ENCODE measurements at places on chromosomes 6 and 20. TPM values are rescaled to one million over a fixed set of nuclear protein-coding genes. Genes with fewer than 3 reads are reported as not detected.

- DNase-seq = no peak
Measured at GRCh38 chr6:159349915-159350314, 180.7 kb downstream of the FNDC1 start.

SPATS1 gene
- total RNA-seq = not detected

GRCh38 chr6:113888493-113888892 lies 31.3 kb downstream of the MARCKS start:
- DNase-seq = no peak

CYP21A2 gene
- 2.0 TPM for total RNA-seq

DNA sequence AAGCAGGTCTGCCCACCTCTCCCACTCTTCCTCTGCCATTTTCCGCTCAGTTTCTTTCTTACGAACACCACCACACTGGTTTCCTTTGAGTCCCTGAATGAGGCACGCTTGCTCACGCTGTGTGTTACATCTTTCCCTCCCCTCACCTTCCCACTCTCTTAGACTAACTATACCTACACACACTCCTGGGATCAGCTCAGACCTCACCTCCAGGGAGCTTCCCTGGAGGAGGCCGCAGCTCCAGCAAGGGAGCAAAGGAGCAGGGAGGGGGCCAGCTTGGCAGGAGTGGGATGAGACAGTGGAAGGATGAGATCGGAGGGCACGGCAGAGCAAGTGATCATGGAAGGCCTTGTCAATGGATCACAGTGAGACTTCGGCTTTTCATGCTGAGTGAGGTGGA lies 28.3 kb upstream of the B4GALT5 start:
- no peak for DNase-seq

- no peak for DNase-seq
Measured at GRCh38 chr20:6467562-6467961, 299.9 kb upstream of the BMP2 start.

SIGLEC1 gene
- total RNA-seq = 2.4 TPM

SMLR1 gene
- total RNA-seq = not detected

GRCh38 chr20:60837173-60837770 lies 414.8 kb upstream of the CDH4 start:
- DNase-seq = no peak

GRCh38 chr20:635028-635892 lies 17.7 kb downstream of the SRXN1 start:
- DNase-seq = no peak

GRCh38 chr20:48801197-48801596 lies 26.6 kb downstream of the PREX1 start:
- DNase-seq = no peak

LY6G6F gene
- not detected for total RNA-seq

- DNase-seq = no peak
Measured at GRCh38 chr20:25675161-25675560, 21.5 kb downstream of the ZNF337 start.

OTOR gene
- total RNA-seq = not detected

SLC22A3 gene
- 0.54 TPM for total RNA-seq

HLA-DOA gene
- 1.6 TPM for total RNA-seq

FLRT3 gene
- 0.22 TPM for total RNA-seq

GRCh38 chr20:25207149-25207959 lies 11.8 kb downstream of the ENTPD6 start:
- no peak for DNase-seq

DNA sequence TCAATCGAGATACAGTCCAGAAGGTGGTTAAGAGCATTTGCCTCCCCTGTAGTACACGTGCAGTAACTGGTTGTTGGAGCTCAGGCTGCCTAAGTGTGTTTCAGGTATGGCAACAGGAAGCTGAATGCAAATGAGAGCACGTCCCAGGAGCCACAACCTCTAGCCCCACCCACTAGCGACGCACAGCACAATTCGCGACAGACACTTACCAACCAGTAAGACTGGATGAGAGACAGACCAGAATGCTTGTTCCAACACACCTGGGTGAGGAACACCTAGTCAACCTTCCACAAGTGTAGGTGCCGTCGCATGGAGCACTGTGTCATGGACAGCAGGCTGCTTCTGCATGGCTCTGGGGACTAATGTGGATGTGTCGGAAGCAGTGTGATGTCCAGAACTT lies 7.2 kb upstream of the SERPINB1 start:
- no peak for DNase-seq

MRAP2 gene
- total RNA-seq = 0.48 TPM

GRCh38 chr6:43919774-43920173 lies 149.8 kb downstream of the VEGFA start:
- DNase-seq = no peak

CD109 gene
- total RNA-seq = 6.3 TPM

TMEM14C gene
- total RNA-seq = 112 TPM

DNA sequence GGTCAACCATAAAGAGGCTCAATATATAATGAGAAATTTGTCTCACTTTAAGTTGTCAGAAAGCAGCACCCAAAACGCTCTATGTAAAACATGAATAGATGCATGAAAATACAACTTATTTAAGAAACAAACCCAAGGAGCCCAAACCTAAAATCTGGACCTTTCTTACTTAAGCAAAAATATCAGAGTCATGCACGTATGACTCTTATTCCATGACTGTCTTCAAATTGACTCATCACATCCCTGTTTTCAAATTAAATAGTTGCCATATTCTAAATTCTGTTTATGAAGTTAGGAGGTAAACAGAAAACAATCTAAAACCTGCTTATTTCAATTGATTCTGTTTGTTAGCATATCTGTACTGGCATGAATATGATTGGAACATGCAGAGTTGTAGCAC lies 42.1 kb downstream of the ANKRD6 start:
- no peak for DNase-seq

DNA sequence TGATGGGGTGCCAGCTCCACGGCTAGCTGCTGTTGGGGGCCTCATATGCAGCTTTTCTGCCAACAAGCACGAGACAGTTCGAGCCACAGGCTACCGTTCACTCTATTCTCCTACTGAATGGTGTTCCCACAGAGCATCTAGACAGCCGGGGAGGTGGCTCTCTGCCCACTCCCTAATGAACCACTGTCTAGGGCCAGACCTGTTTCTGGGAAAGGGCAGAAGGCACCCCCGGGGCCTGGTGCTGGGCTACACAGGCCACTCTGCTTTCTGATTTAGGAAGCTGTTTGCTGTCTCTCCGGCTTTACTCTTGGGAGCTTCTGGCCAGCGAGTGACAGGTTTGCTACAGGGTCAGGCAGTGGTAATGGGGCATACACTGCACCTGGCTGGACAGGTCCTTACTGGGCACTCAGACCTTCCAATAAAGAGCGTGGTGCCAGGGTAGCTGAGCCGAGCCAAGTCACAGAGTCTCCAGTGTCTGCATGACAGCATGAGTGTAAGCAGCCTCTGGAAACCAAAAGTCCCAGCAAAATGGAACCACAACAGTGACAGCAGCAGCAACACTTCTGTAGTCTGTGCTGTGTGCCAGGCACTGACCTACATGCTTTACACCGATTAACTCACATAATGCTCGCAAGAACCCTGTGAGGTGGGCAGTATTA lies 8.4 kb downstream of the CCDC167 start:
- DNase-seq = peak; percentile 76

DNA sequence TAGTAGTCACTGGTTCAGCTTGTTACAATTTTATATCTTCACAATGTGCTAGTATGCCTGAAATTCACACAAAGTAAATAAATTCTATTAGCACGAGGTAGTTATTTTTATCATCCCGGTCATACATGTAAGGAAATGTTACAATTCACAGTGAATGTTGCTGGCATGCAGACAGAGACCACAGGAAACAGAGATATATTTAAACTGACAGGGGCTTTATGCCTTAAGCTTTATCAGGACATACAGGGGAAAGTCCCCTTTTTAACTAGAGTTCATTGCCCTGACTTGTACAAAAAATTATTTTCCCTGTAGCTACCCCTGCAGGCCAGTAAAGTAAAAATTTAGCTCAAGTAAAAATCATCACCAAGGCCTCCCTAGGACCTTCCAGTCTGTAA lies 712.0 kb upstream of the NRSN1 start:
- no peak for DNase-seq

DNA sequence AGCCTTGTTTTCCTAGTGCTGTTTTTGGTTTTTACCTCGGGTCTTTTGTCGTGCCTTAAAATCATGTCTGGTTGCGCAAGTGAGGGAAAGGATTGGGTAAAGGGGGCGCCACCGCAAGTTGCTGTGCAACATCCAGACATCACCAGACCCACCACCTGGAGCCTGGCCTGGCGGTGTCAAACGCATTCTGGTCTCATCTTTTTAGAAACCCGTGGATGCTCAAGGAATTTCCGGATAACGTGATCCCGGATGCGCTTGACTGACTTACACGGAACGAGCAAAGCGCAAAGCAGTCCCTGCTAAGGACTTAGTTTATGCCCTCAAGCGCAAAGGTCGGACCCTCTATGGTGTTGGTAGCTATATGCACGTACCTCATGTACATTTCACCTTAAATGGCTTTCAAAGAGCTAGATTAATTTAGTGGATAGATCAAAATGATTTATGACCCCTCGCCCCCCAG lies 105.2 kb downstream of the OR2B2 start:
- DNase-seq = no peak

SLC22A2 gene
- total RNA-seq = not detected

GRCh38 chr6:18213439-18213838 lies 50.9 kb downstream of the DEK start:
- DNase-seq = no peak

CD40 gene
- total RNA-seq = 3.8 TPM

- no peak for DNase-seq
Measured at GRCh38 chr20:1337441-1337840, 8.5 kb upstream of the SDCBP2 start.

DNA sequence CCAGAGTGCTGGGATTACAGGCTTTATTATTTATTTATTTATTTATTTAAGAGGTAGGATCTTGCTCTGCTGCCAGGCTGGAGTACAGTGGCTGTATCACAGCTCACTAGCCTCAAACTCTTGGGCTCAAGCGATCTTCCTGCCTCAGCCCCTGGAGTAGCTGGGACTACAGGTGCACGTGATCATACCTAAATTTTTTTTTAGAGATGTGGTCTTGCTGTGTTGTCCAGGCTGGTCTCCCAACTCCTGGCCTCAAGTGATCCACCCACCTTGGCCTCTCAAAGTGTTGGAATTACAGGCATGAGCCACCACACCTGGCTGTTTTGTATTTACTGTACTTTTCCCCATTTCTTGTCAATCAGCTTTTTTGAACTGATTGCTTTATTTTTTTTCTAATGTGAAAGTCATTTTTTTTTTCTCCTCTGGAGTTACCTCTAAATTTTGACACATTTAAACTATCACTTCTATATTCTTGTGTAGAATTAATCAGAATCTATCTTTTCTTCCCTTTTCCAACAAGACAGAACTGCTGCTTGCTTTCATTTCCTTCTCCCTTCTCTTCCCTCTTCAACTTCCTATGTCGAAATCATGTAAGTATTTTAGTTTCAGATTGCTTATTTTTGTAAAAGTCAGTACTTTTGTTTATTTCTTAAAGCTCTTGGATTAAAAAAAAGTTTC lies 12.0 kb downstream of the PANK2 start:
- no peak for DNase-seq

GRCh38 chr6:40511884-40512283 lies 75.3 kb downstream of the LRFN2 start:
- DNase-seq = no peak

- DNase-seq = no peak
Measured at GRCh38 chr20:50462093-50462690, 48.0 kb upstream of the PTPN1 start.

SH3BGRL2 gene
- total RNA-seq = 5.8 TPM

Measured in cardiac septum (tissue), 1 donor.